ENCODE measurements at places on chromosomes 4 and X. TPM values are rescaled to one million over a fixed set of nuclear protein-coding genes. Genes with fewer than 3 reads are reported as not detected.

The STARD8 gene
- total RNA-seq, result 33.3 TPM

The COL4A5 gene
- total RNA-seq, result 18.7 TPM

The FABP2 gene
- total RNA-seq, result not detected

The SUPT20HL1 gene
- not detected for total RNA-seq

DNA sequence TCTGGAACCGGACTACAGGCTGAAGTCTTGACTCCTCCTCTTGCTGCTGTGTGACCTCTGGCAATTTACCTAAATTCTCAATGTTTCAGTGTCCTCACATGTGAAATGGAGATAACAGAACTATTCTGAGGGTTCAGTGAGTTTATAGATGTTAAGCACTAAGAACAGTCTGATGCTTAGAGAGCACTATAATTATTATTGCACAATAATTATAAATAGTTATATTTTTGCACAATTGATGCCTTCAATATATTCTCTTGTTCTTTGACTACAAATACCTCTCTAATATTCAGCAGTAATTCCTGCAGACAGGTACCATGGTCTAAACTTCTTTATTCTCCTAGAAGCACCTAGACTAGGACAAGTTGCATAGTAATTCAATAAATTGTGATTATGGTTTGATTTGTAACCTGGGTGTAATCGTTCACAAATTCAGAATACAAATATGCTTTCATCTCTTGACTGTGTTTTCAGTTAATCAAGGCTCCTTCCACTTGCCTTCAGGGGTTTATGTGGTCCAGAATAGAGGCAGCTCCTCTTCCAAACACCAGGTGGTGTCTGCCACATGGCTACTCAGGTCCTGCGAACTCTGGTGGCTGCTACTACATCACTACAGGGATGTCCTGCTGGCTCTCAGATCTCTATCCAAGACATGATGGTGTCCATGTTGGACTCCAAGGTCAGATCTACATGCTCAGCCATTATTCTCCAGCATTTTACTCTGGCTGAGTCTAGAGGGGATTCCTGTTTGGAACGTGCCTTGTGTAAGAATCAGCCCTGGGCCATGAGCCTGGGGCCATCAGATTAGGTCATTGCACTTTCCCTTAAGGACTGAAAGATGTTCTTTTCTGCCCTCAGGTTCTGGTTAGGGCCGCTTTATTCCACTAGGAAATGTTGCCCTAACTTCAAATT, 103.4 kb downstream of the QRFPR start:
- no peak for DNase-seq

- DNase-seq, result no peak
Measured at GRCh38 chr4:18454349-18454748, 432.8 kb upstream of the LCORL start.

GRCh38 chr4:57051095-57051494, 59.1 kb downstream of the IGFBP7 start:
- no peak for DNase-seq

DNA sequence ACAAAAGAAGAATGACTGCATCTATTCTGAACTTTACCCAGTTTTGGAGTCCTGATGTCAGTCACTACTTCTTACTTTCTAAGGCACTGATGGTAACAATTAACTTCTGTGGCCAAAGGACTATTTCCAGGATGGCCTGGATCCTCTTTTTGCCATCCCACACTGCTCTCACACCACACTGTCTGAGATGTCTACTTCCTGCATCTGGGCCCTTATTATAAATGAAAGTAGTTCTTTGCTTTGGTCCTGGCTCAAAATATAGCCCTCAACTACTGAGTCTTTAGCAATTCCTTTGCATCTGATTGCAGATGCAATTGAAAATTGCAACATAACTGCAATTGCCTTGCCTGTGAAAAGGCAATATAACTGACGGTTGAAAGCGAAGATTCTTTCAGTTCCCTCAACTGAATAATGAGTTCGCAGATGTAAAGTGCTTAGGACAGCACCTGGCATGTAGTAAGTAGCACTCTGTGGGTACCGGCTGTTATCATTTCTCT, 44.2 kb downstream of the COQ2 start:
- DNase-seq, result no peak

- DNase-seq, result peak; percentile 63
Measured at GRCh38 chrX:18490806-18491555, 65.6 kb downstream of the CDKL5 start.
